Myocyte (in vitro differentiated cells): ENCODE measurements at places on chromosomes 12 and 14. TPM values are rescaled to one million over a fixed set of nuclear protein-coding genes. Genes with fewer than 3 reads are reported as not detected.

DNA sequence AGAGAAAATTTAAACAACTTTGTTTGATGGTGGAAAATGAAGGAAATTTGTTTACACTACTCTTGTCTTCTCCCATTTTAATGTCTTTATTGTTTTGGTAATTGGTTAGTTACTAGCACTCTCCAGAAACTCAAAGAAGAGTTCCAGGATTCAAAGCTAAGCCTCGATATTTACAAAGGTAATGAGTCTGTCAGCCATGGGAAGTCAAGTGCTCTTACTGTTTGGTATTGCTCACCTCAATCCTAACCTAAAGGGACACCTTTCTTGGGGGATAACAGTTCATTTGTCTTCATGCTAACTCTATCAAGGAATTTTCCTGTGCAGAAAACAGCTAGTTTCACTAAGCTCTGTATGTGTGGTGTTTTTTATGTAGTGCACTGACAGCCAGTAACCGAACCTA is 222.9 kb upstream of the LMO3 start:
- no peak for DNase-seq

DNA sequence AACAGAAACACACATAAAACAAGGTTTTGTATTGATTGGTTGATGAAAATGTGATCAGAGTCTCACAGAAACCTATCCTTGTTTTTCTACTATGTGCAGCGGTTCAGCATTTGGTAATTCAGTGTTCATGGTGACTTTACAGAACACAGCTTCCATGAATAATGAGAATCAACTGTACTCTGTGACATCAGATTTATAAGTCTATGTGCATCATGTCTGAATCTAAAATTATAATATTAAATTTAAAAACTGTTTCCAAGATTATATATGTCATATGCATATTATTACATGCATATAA is 104.3 kb downstream of the SLC16A7 start:
- peak; percentile 3 for DNase-seq

DNA sequence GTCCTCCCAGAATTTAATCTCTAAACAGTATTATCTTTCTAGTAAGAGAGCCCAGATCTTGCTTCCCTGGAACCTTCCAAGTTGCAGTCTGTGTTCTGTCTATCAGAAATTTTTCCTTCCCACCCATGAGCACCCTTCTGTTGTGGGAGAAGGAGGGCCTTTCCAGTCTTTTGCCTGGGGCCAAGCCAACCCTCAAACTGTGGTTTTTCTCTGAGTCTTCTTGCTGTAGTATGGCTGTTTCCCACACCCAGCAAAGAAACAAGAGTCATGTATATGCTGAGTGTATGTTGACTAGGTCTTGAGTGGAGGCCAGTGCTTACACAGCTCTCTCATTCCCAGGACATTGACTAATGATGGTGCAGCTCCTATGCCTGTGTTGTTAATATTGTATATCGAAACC is 104.5 kb downstream of the TGFB3 start:
- peak; percentile 47 for DNase-seq

DNA sequence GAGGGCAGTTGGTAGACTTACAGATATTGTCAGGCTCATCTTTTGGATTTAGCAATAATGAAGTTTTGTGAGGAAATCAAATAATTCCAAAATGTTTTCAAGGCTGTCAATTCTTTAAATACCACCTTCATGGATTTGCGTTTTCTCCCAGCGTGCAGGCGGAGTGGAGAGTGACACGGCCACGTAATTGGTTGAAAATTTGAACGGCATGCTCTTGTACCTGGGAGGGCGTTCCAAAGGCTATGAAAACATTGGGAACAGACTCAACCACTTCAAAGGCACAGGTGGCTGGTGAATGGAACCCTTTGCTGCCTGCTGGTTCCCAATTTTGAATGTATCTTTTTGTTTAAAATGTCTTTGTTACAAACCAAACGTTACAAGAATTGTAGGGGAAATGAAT is 12.4 kb downstream of the SMIM41 start:
- DNase-seq: no peak

DNA sequence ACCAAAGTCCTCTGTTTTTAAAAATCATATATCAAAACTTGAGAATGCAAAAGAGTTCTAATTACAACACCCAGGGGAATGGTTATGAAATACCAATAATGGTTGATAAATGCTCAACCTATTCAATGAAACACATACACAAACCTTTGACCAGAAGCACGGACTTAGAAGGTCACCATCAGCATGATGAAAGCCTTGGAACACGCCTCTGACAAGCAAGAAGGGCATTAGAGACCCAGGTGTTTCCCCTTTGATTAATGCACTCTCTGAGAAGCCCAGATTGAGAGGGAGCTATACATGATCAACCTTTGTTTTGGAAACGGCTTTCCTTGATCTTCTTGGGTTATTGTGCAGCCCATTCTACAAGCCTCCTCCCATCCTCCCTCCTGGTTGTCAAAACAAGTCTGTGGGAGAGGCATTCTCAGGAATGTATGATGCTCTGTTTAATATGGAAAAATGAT is 69.0 kb downstream of the ZFP36L1 start:
- no peak for DNase-seq

GRCh38 chr14:101492716-101493115 is 68.6 kb upstream of the DIO3 start:
- DNase-seq: no peak

Gene IFI27L1
- total RNA-seq: 5.6 and 10.3 TPM in 2 replicates

DNA sequence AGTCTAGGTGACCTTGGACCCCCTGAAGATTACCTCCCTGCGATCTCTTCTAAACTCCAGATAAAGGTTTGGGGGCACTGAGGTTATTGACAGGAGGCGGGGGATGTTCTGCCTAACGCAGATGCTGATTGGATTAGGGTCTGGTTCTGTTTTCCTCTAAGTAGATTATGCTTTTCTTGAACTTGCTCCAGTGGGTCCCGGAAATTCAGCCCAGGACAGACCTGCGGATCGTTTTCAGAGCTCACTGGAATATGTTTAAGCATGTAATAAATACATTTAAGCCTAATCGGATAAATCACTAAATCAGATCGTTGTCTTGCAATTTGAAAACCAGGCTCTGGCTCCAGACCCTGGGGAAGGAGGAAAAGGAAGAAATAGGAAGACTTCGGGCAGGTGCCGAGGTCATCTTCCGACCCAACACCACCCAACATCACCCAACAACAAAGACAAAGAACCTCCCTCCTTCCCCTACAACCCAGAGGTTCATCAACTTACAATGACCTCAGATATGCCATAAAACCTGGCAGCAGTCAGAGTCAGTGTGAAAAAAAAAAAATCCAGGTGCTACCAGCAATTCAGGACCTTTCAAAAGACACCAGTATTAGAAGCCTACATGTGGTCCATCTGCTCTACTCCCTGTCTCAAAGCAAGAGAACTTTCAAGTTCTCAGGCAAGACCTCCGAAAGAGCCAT is 148.4 kb downstream of the KSR2 start:
- no peak for DNase-seq

Gene RARG
- 15.4 and 22.7 TPM in 2 replicates for total RNA-seq

Gene KLRF1
- not detected in 2 replicates for total RNA-seq

DNA sequence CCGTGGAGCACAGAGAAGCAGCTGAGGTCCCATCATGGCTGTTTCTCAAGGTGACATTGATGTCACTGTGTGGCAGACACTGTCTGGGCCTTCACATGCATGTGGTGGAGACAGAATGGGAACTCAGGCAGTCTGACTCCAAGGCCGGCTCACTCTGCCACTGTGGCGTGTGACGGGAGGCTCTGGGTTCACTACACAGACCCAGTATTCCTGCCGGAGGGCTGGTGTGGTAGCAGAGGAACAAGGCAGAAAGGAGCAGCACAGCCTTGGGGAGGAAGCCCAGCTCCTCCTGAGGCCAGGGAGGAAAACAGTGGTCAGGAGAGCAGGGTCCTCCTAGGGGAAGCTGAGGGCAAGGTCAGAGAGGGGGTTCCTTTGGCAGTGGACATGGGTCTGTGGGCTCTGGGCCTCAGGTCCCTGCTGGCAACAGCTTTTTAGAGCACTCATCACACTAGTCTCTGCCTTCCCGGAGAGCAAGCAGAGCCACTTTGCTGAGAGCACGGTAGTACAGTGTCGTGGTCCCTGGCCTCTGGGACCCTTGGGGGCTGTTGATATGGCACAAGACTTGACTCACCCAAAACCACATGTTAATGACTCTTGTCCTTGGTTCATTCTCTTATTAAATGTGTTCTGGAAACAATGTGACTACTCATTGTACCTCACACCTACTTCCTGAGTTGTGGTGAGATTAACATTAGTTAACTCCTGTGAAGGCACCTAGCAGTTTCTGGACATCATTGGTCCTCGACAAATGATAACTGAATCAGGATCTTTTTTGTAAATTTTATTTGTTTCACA is 21.3 kb downstream of the DCAF4 start:
- DNase-seq: no peak

DNA sequence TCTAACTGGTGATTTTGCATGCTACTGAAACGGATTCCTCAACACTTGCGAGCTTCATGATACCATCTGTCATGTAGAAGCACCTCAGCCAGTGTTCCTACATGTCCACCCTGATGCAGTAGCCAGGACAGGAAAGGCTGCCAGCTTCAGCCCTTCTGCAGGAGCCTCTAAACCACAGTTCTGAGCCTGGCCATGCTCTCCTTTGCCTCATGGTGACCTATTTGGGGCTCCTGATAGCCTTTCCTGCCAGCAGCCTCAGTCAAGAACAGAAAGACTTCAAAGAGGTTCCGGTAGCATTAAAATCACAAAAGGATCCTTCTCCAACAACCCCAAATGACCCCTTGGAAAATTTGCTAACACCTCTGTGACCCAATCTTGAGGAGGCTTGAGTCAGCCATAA is 96.0 kb downstream of the CNTN1 start:
- no peak for DNase-seq

Gene TAS2R46
- 0.62 TPM in 1 of 2 replicates, not detected in the other for total RNA-seq

Gene NR4A1
- 3.4 and 5.5 TPM in 2 replicates for total RNA-seq

DNA sequence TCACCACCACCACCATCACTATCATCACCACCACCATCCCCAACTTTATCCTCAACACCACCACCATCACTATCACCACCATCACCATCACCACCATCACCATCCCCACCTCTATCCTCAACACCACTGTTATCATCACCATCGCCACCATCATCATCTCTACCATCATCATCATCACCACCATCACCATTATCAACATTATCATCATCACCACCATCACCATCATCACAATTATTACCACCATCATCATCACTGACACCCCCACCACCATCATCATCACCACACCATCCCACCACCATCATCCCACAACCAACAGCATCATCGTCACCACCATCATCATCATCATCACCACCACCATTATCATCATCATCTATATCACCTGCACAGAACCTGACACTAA is 188.4 kb upstream of the PWP1 start:
- no peak for DNase-seq

- DNase-seq: peak; percentile 47
Observed at GRCh38 chr14:95217391-95217900, 60.1 kb upstream of the DICER1 start.

Gene AQP6
- total RNA-seq: 0.05 TPM in 1 of 2 replicates, not detected in the other

DNA sequence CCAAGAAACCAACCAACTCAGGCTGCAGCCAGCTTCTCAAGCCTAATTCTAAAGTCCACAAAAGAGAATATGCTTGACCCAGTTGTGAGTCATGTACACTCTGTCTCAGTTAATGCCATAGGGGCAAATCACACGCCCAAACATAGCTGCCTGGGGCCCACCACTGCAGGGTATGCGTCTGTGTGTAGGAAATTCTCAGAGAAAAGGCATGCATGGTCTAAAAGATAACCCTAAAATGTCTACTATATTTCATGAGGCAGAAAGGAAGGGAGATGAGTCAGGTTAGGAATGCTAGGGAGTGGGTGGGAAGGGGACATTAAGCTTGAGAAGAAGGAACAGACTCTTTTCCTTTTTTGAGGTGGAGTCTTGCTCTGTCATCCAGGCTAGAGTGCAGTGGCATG is 22.3 kb upstream of the SPTLC2 start:
- DNase-seq: peak; percentile 15

DNA sequence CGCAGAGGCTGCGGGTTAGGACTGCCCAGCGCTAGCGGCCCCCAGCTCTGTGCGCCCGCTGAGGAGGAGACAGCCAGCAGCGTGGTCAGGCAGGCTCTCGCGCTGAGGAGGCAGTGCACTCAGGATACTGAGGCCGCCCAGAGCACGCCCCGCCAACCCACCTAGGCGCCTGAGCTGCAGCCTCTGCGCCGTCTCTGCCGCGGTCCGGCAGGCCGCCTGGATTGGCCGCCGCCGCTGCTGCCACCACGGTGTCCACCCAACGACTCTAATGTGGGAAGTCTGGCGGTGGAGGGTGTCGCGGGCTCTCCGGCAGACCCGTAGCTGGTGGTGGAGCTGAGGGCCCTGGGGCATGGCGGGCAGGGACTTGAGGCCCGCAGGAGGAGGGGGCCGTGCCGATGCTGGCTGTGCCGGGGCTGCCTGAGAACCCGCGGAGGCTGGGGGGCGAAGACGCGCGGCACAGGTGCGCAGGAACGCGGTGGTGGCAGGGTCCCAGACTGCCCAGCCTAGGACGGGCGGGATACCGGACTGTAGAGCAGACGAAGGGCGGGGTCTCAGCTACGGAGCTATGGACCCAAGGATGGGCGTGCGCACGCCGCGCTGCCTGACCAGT is 69.9 kb downstream of the ASCL4 start:
- DNase-seq: no peak

DNA sequence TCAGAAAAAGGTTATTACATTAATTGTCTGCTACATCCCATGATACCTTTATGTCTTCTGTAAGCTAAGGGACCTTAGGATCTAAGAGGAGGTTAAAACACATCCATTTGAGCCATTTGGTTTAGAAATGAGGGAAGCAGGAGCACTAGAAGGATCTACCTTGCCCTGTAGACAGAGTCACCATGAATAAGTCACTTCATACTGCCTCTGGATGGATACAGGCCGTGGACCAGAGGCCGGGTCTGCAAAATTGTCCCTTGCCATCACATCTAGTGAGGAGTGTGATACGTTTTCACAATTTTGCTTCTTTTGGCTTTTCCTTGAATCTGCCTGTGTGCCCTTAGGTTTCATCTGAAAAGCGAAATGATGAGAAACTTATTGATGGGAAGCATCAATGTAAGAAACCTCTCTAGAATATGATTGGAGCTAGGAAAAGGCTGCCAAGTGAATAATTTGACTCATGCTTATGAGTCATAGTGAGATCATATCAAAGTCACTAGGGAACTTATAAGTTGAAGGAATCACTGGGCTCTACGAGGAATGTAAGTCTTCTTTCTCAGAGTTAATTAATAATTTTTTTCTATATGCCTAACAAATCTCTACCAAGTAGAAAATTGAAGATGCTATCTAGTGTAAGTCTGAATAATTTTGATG is 10.8 kb downstream of the GLRX5 start:
- DNase-seq: peak; percentile 45

Gene SIX6
- total RNA-seq: 0.08 TPM in 1 of 2 replicates, not detected in the other

- no peak for DNase-seq
Observed at GRCh38 chr12:93622485-93622884, 50.0 kb downstream of the SOCS2 start.

DNA sequence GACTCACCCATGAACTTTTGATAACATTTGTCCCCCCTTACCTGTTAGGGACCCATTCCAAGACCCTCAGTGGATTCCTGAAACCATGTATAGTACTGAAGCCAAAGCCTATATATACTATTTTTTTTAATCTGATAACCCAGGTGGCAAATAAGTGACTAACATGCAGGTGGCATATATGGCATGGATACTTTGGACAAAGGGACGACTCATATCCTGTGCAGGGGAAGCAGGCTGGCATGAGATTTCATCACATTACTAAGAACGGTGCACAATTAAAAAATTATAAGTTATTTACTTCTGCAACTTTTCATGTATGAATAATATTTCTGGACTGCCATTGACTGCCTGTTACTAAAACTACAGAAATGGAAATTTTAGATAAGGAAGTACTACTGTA is 880.1 kb upstream of the FBXO33 start:
- DNase-seq: no peak

GRCh38 chr12:87315-87714 is 20.7 kb downstream of the IQSEC3 start:
- DNase-seq: no peak
